Lung (tissue), 17 donors: ENCODE measurements at places on chromosomes 4 and X. TPM values are rescaled to one million over a fixed set of nuclear protein-coding genes. Genes with fewer than 3 reads are reported as not detected.
A peak's percentile ranks its signal among the peaks of the same experiment; 100 is the strongest.

- H3K36me3 ChIP-seq, result no peaks in the 10 kb centered on the region
- no peak overlapping the region for H3K4me3 ChIP-seq
- no peaks in the 10 kb centered on the region for H3K27me3 ChIP-seq
- no peak overlapping the region for H3K27ac ChIP-seq
These were observed 21.7 kb downstream of the PPP2R2C start for GRCh38 chr4:6450709-6451108.

GRCh38 chr4:8377103-8378075 lies 63.1 kb downstream of the ACOX3 start:
- no peaks in the 10 kb centered on the region for H3K4me1 ChIP-seq
- H3K36me3 ChIP-seq, result no peaks in the 10 kb centered on the region
- no peak for DNase-seq
- no peak overlapping the region for H3K4me3 ChIP-seq
- H3K27me3 ChIP-seq, result no peaks in the 10 kb centered on the region

DNA sequence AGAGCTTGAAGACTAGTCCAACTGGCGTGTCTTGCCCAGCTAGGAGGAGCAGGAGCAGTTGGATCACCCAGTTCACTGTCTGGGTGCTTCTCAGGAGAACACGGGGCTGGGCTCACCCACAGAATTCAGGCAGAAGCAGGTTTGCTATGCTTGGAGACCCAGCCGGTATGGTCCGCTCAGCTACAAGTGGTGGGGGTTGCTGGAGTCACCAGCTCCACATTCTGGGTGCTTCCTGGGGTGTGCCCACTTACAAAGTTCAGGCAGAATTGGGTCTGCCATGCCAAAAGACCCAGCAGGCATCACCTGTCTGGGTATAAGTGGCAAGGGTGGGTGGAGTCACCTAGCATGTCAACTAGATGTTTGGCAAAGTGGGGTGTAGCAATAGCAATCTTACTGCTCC lies 1061.8 kb downstream of the PCDH19 start:
- DNase-seq, result no peak
- no peaks in the 10 kb centered on the region for H3K36me3 ChIP-seq
- H3K4me1 ChIP-seq, result no peaks in the 10 kb centered on the region
- H3K27ac ChIP-seq, result no peak overlapping the region
- H3K27me3 ChIP-seq, result no peaks in the 10 kb centered on the region

GRCh38 chrX:30851449-30851848 lies 37.6 kb downstream of the TAB3 start:
- no peak for DNase-seq
- no peaks in the 10 kb centered on the region for H3K27me3 ChIP-seq
- no peaks in the 10 kb centered on the region for H3K4me1 ChIP-seq
- no peak overlapping the region for H3K27ac ChIP-seq
- peaks cover 10% of the 10 kb centered on the region for H3K36me3 ChIP-seq

DNA sequence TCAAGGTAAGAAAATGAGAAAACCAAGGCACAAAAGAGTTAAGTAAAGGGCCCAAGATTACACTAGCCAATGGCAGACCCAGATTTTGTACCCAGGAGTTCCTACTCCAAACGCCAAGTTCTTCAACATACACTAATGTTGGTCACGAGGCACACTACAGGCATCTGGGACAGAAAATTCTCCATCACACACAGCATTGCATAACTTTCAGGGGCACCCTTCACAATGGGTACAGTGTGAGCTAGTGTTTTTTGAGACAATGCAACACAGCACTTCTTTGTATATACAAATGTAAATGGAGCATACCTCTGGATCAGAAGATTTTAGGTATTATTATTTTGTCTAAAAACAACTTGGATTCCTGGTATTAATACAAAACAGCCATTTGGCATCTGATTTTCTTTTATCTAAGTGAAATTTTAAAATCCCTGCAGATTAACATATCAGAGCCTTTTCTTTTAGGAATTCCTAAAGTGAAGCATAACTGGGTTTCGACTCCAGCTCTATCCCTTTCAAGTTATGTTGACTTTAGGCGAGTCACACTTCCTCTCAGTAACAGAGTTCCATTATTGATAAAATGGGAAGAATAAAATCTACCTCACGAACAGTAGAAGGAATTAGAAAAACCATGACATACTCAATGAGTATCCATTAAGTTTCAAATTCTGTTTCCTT lies 41.1 kb downstream of the ADGRA3 start:
- no peaks in the 10 kb centered on the region for H3K27me3 ChIP-seq
- no peak overlapping the region for H3K27ac ChIP-seq
- H3K4me3 ChIP-seq, result no peak overlapping the region
- no peak for DNase-seq
- H3K4me1 ChIP-seq, result peaks cover 15% of the 10 kb centered on the region

DNA sequence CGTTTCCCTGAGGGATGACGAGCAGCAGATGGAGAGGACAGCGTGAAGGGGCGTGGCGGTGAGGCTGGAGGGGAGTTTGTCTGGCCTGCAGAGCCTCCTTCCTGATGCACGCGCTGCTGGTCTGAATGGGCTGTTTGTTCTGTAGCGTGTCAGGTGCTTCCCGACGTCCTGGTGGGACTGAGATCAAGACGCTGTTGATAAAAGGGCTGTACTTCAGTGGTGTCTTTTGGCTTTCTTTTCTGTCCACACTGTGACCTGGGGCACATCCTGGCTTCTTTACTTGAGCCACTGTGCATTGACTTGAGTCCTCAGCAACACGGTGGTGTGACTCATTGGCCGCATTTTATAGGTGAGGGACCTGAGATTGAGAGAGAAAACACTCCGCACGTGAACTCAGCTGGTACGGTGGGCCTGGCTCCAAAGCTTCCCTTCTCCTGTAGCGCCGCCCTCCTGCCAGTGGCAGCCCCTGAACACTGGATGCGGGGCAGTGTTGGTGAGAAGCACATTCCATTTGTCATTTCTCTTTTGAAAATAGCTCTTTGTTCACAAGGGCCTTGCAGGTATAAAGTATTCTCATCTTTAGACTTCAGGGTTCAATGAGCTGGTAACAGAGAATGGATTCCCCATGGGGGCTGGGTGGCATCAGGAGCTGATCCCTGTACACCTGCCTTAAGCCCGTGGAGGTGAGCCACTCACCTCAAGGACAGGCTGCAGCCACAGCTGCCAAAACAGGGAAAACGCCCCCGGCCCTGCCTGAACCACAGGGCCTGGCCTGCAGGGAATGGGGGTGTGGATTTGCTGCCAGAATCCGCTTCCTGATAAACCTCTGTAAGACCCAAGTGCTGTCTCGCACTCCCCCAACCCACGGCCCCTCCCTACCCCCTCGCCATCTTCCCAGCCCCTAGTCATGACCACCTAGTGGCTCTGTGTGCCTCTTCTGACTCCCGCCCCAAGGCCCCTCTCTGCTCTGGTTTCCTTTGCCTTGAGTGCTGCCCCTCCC lies 29.2 kb downstream of the NSG1 start:
- no peak overlapping the region for H3K4me3 ChIP-seq
- no peaks in the 10 kb centered on the region for H3K4me1 ChIP-seq
- no peak overlapping the region for H3K27ac ChIP-seq
- no peaks in the 10 kb centered on the region for H3K27me3 ChIP-seq
- peaks cover 26% of the 10 kb centered on the region for H3K36me3 ChIP-seq

DNA sequence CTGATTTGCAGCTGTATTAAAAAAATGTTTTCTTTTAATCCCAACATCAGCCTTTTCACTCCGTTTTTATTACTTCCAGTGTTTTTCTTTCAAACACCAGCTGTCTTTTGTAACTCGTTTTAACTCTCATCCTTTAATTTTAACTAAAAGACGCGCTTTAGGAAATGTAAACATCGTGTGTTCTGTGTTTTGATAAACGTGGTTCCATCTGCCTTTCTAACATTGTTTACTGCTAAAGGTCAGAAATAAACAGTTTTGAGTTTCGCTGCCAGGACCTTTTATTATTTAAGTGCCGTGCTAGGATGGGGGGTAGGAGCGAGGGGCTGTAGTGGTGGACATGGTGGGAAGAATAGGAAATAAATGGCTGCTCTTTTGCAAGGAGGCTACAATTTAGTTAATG lies 1.5 kb downstream of the N4BP2 start:
- DNase-seq, result peak; percentile 71
- no peak overlapping the region for H3K4me3 ChIP-seq
- peaks cover 7% of the 10 kb centered on the region for H3K4me1 ChIP-seq

F9 gene
- not detected for polyA plus RNA-seq

GATA1 gene
- polyA plus RNA-seq, result 0.63 TPM

DNA sequence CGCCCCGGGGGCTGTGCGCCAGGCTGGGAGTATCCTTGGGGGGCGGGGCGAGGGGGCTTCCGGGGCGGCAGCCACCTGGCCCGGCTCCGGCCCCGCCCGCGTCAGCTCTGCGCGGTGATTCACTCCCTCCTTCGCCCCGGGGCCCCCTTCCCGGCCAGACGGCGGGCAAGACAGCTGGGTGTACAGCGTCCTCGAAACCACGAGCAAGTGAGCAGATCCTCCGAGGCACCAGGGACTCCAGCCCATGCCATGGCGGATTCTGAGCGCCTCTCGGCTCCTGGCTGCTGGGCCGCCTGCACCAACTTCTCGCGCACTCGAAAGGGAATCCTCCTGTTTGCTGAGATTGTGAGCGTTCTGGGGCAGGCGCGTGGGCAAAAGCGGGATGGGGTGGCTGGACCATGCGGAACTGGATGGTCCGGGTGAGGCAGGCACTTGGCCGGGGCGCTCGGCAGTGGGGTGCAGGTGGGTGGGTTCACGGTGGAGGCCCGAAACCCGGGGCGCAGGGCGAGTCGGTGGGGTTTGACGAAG lies at the start of gene PLP2:
Gene PLP2, plus strand, starts transcription at position 147 of the 528 bp plus-strand sequence. Its CDS starts 103 bp downstream, at position 250.
- peak within 1 kb of the TSS; percentile 88 for H3K27ac ChIP-seq
- H3K4me3 ChIP-seq, result peak within 1 kb of the TSS; percentile 28
- no peak for DNase-seq
- H3K27me3 ChIP-seq, result peaks cover 4% of the 10 kb centered on the region
- no peaks in the 10 kb centered on the region for H3K36me3 ChIP-seq
